ENCODE measurements at places on chromosomes 5 and 9. TPM values are rescaled to one million over a fixed set of nuclear protein-coding genes. Genes with fewer than 3 reads are reported as not detected.

HRH2 gene
- 5.2 TPM for polyA plus RNA-seq

ADAMTS19 gene
- not detected for polyA plus RNA-seq

DNA sequence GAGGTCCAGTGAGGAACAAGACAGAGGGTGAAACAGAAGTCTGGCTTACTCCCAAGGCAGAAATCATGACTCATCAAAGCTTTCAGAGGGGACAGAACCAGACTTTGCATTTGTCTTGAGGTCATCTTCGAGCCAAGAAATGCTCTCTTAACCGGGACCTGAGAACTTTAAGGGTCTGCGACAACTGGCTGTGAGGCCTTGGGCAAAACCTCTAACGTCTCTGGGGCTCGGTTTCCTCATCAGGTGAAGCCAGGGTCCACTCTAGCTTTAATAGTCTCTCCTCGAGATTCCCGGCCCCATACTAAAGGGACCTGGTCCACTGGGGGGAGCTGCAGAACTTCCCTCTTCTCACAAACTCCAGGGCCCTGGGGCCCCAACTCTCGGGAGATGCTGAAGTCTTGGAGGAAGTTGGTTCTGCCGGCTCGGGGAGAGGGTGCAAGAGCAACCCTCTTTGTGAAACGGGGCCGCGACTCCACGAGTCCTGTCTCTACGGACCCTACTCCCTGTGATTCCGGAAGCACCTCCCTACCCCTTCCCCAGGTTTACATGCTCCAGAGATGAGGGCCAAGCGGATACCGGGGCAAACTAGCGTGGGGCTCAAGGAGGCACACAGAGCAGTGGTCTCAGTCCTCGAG, 2.6 kb downstream of the GLIS3 start:
- peak; percentile 15 for DNase-seq

DNA sequence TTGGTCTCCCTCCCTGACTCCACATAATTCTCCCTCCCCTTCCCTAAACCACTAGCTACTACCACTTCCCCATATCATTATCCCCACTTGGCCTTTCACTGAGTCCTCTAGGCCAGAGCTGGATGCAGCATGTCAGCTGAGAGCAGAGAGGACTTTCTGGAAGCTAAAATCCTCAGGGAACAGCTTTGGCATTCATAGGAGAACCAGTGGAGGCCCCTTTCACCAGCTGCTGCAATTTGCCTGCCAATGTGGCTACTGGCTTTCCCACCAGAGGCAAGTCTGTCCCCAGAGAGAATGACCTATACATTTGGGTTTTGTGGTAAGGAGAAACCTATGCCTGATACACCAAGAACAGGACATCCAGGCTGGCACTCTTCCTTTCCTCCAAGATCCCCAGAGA, 14.4 kb downstream of the FAM219A start:
- no peak for DNase-seq

- DNase-seq = no peak
Measured at GRCh38 chr9:93659837-93660177, 83.4 kb downstream of the PHF2 start.

DNA sequence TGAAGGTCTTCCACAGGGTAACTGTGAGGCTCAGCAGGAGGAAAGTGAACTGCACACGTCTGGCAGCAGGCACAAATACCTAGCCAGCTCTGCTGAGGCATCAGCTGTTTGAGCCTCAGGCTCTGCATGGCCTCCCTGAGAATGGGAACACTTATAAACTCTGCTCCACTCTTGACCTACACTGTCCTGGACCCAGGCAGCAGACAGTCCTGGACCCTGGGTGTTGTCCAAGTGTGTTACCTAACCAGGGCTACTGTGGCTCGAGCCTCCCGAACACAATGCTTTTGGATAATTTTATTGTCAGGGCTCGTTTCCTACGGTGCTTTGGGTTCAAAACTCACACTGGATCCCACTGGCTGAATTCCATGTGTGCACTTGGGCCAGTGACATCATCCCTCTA, 497.9 kb downstream of the SEMA5A start:
- DNase-seq = no peak

- DNase-seq = no peak
Measured at GRCh38 chr9:127538849-127539258, 73.2 kb upstream of the STXBP1 start.

Data from CD4-positive, alpha-beta memory T cell (primary cell).